HFFc6 (cell line): ENCODE measurements at places on chromosomes 6 and 20.
A peak's percentile ranks its signal among the peaks of the same experiment; 100 is the strongest.

DNA sequence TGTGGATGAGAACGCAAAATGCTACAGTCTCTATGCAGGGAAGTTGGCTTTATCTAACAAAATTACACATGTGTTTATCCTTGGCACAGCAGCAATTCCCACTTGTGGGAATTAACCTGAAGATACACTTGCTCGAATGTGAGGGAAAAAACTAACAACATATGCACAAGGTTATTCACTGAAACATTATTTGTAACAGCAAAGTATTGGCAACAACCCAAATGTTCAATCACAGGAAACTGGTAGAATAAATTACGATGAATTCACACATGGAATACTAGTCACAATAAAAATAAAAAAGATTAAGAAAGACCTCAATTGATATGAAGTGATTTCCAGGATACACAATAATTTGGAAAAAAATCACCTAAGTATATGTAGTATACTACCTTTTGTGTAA lies 68.1 kb upstream of the OGFRL1 start:
- DNase-seq = no peak

DNA sequence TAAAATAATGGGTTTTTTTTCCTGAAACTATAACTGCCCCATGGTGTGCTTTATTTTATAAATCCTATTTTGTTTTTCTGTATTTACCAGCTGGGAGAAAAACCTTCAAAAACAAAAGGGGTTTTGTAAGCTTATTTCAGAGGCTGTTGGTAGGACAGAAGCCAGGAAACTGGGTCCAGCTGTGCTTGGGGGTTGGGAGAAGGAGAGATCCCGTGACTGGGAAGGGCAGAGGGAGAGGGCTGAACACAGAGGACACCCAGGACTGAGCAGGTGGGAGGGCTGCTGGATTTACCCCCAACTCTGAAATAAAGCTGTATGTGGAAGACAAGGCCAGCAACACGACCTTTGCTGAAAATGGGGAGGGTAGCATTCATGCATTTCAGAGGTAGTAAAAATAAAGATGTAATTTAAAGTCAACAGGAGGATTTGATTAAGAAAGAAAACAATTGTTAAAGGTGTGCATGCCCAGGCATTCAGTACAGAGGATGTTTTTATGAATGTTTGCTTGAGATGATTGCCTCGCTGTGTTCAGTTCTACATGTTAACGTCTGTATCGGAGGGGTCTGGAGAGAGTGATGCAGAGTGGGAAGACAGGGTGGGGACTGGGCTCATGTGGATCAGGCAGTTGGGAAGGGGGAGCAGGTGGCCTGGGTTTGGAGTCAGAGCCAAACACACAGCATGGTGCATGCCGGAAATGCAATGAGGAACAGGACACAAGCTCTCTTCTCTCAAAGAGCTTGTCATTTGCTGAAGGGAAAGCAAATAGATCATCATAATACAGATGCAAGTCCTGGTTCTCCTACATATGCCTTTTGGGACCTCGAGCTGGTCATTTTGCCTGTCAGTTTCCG lies 21.4 kb downstream of the ARFGEF3 start:
- DNase-seq = no peak

DNA sequence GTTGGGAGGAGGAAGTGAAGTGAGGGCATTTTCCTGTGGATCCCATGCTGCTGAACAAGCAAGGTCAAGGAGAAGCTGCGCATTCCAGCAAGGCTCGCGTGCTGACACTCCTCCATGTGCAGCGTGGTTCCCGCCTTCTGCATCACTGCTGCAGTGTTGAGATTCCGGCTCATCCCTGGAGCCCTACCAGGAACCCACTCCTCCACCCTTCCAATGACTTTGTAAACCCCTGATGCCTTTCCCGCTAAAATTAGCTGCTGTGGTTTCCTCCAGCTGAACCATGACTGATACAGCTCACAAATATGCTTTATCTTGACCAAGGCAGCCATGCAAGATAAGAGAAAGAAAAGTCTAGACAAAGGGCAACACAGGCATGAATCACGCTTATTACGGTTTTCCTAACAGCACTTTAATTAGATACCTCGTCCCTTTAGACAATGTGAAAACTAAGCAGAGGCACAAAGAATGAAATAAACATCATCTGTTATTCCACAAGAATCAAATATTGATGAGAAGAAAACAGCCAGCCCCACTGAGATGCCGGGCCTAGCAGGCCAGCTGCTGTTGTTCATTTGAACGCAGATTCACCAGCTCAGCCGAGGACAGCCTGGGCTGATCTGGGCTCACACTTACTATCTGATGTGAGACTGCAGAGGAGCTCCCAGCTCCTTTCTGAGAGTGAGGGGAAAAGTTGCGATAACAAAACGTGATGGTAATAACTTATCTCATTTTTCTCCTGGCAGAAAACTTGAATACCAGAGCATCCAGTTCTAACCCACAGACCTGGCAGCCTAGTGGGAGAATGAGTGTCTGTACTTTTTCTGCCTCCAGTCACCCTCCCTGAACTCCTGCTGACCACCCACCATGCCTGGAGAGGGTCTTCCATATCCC lies 14.2 kb upstream of the BNIP5 start:
- peak; percentile 37 for DNase-seq

- no peak for DNase-seq
These were observed 46.5 kb downstream of the RRBP1 start for GRCh38 chr20:17635332-17636244.

- DNase-seq = no peak
These were observed 15.6 kb downstream of the SNX5 start for GRCh38 chr20:17952692-17953684.

DNA sequence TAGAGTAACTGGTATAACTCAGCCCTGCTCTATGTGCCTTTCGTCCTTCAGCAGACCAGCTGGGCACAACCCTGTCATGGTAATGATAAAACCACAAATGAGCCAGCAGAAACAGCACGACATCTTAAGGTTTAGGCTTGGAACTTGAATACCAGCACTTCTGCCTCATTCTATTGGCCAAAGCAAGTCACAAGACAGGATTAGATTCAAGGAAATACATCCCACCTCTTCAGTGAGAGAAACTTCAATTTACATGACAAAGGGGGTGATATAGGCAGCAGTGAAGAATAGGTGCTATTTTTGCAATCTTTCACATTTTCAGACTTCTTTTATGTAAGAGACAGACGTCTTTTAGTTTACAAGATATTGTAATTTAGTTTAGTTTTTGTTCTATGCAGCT lies 69.8 kb upstream of the SLC35F1 start:
- DNase-seq = no peak

GRCh38 chr20:10469599-10469998 lies 34.5 kb downstream of the SLX4IP start:
- DNase-seq = peak; percentile 70

DNA sequence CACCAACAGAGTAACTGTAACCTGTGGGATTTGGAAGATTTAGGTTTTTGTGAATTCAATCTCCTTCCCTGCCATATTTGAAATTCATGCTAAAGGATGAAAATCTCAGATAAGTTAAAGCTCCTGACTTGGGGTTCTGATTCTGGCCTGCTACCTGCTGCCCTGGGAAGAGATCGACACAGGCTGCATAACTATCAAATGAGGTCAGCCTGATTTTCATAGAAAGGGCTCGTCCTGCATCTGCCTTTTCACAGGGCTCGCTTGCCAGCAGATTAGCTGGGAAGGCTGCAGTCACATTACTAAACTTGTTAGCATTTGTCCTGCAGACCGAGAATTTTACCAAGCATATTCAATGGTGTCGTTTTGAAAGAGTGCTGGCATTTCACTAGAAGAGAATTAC lies 14.6 kb downstream of the GCLC start:
- no peak for DNase-seq

DNA sequence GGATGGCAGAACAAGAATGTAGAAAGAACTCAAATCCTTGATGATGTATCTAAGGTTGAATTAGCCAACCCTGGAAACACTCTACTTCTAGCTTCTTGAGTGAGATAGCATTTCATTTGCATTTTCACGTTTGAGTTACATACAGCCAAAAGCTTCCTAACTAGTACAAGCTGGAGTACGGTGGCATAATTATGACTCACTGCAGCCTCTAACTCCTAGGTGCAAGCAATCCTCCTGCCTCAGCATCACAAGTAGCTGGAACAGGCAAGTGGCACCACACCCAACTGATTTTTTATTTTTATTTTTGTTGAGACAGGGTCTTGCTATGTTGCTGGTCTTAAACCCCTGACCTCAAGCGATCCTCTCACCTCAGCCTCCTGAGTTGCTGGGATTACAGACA lies 36.5 kb upstream of the STK35 start:
- no peak for DNase-seq

DNA sequence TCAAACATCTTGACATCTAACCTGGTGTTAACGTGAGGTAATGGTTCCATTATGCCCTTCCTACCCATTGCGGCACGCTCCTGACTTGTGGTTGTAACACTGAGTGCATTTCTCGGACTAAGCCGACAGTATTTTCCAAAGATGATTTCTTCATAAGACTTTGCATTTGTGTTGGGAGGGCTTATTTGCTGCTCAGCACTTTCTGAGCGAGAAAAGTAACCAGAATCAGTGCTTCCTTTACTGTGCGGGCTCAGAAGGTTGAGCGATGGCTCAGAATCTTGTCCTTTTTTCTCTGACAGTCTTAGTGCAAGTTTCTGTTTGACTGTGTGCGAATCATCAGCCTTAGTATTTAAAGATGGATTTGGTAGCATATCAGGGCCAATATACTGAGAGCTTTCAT lies 171.7 kb downstream of the HIVEP2 start:
- no peak for DNase-seq

DNA sequence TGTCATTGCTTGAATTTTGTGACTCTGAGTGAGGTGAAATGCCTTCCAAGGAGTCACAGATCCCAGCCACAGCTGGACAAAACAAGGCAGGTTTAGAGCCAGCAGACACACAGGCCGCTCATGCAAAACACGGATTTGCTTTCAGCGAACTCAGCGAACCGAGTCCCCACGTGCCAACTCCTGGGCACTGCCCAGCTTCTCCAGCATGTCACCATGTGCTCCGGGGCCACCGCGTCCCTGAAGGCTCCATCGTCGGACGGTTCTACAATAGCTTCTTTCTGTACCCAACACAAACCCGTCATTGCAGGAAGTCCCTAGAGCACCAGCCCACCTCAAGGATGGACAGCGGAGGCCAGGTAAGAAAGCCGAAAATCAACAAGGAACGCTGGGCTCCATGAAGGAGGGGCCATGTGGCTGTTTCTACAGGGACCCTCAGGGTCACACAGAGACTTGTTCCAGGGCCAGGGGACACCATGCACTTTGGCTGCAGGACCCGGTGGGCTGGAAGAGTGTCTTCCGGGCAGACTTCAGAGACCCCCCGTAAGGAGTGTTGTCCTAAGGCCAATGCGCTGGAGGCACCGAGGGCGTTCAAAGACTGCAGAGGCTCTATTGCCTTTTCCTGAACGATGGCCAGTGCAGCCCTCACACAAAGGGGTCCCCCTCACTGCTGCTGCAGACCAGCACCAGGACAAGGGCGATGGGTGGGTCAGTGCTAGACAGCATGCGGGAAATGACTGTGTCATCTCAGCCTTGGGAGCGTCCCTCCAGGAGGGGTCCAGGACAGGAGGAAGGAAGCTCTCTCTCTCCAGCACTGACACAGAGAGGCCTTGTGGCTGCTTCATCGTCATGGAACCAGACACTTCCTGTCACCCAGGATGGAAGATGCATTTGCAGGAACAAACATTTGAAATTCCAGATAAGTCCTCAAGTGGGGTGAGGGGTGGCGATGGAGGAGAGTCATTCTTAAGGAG lies 19.8 kb downstream of the DACT2 start:
- no peak for DNase-seq

DNA sequence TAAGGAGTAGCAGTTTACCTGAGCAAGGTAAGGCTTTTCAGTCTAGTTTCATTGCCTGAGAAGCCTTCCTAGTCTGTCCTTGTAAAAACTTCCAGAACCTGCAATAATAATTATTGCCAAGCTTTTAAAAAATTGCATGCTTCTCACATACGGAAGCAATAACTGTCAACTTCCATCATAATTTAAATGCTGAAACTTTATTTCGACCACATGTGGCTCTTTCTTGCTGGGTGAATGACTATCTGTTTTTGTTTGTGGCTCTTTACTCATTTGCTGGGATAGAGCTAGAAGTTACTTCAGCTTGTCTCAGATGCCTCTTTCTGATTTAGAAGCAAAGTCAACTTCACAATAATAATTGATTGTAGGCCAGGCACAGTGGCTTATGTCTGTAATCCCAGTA lies 95.9 kb upstream of the COL21A1 start:
- DNase-seq = no peak

GRCh38 chr20:57558614-57559288 lies 2.2 kb upstream of the PCK1 start:
- no peak for DNase-seq

DNA sequence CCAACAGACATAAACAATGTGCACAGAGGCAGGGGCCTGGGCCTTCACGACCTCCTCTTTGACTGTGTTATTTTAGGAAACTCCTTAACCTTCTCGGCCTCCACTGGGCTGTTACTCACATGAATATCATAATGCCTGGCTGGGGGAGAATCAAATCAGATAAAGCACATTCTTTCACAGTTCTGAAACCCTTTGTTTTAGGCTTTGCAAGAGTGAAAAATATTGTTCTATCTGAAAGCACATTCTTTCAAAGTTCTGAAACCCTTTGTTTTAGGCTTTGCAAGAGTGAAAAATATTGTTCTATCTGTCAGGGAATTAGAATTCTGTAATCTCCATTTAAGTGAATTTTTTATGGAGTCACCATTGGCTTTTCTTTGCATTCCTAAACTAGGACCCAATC lies 50.7 kb upstream of the SYNDIG1 start:
- no peak for DNase-seq

DNA sequence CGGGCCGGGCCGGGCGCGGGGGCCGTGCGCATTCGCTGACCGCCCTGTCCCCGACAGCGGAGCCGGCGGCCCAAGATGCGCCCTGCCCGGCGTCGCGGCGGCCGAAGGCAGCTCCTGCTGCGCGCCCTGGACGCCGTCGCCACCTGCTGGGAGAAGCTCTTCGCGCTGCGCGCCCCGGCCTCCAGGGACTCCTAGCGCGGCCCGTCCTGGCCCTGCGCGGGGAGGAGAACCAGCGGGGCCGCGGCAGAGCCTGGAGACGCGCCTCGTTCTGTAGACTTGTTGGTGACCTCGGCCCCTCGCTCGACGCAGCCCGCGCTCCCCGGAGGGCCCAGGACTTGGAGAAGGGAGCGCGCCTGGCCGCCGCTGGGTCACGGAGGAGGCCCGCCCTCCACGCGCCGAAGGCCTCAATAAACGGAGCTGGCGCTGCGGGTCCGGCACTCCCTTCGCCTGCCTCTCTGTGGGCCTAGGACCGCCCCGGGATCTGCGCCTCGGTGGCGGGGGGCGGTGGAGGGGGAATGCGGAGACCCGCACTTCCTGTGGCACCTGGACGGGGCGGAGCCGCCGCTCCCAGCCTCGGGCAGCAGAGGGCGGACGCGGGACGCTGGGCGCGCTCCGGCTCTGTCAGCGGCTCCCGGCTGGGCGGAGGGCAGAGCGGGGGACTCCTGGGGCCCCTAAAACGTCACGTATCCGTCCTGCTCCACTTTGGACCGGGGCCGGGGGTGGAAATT lies 2.7 kb downstream of the C20orf204 start:
- DNase-seq = peak; percentile 18

GRCh38 chr20:53195876-53196610 lies 223.9 kb downstream of the TSHZ2 start:
- no peak for DNase-seq
